ENCODE measurements at places on chromosomes 2 and 18. TPM values are rescaled to one million over a fixed set of nuclear protein-coding genes. Genes with fewer than 3 reads are reported as not detected.

DNA sequence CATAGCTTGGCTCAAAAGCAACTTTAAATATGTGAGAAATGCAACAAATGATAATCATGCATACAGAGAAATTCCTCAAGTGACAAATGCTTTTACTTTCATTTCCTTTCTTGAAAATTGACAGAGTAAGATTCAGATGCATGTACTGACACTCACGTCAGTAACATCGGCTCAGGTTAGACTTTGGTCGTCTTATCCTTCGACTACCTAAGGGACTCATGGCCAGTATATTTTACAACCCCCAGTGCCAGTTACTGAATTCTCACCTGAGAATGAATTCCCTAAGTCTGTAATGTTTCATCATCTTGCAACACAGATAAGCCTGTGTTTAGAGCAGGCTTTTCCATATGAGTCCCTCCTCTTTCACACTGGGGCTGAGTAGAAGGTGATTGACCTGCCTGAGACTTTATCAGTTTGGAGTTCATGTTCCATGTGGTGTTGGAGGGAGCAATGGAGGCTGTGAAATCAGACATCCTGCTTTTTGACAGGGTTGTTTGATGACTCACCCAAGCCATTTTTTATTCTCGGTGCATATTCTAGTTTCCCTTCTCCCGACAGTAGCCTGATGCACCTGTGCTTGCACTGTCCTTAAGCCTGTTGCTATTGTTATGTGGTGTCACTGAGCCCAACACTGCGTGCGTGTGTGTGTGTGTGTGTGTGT lies 30.5 kb upstream of the ATP8B1 start:
- DNase-seq = peak; percentile 71

GRCh38 chr2:182365855-182366254 lies 61.0 kb downstream of the PDE1A start:
- DNase-seq = no peak

- DNase-seq = no peak
These were observed 33.8 kb upstream of the ROCK1 start for GRCh38 chr18:21145371-21145770.

RBM44 gene
- total RNA-seq = 0.04 TPM

DNA sequence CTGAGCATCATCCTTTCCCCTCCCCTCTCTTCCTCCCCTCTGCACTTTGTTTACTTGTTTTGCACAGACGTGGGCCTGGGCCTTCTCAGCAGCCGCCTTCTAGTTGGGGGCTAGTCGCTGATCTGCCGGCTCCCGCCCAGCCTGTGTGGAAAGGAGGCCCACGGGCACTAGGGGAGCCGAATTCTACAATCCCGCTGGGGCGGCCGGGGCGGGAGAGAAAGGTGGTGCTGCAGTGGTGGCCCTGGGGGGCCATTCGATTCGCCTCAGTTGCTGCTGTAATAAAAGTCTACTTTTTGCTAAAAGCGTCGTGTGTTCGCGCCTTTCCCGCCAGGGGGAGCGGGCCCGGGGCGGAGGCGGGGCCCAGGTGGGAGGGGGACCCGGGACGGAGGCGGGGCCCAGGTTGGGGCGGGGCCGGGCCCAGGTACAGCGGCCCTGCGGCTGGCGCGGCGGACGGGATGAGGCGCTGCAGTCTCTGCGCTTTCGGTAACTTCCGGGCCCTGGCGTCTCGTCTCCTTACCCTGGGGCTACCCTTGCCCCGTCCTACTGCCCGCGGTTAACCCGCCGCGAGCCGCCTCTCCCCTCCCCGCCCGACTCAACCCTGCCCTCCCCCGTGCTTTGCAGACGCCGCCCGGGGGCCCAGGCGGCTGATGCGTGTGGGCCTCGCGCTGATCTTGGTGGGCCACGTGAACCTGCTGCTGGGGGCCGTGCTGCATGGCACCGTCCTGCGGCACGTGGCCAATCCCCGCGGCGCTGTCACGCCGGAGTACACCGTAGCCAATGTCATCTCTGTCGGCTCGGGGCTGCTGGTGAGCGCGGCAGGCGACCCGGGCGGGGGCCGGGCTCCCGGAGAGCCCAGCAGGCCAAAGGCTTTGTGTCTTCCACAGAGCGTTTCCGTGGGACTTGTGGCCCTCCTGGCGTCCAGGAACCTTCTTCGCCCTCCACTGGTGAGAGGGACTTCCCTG lies at the start of gene KRTCAP3:
Gene KRTCAP3, plus strand, starts transcription at position 424 of the 962 bp plus-strand sequence. Its CDS starts 32 bp downstream, at position 456.
- no peak for DNase-seq

- DNase-seq = no peak
These were observed 37.6 kb downstream of the PTPN18 start for GRCh38 chr2:130393318-130393910.

DSG4 gene
- not detected for total RNA-seq

DNA sequence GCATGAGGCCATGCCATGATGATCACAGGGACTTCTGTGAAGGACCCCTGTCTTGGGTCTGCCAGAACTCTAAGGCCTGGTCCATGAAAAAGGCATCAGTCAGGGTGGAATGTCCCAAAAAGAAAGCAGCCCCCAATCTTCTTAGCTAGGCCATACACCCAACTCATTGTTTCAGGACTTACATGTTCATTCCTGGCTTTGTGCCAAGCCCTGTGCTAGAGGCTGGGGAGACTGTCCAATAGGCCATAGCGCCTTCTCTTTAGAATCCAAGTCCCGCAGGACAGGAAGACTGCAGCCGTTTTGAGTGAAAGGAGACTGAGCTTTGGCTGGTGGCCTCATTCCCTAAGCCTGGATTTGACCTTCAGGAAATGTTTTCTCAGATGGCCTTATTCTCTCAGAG lies 247.3 kb downstream of the PRKCE start:
- peak; percentile 21 for DNase-seq

DNA sequence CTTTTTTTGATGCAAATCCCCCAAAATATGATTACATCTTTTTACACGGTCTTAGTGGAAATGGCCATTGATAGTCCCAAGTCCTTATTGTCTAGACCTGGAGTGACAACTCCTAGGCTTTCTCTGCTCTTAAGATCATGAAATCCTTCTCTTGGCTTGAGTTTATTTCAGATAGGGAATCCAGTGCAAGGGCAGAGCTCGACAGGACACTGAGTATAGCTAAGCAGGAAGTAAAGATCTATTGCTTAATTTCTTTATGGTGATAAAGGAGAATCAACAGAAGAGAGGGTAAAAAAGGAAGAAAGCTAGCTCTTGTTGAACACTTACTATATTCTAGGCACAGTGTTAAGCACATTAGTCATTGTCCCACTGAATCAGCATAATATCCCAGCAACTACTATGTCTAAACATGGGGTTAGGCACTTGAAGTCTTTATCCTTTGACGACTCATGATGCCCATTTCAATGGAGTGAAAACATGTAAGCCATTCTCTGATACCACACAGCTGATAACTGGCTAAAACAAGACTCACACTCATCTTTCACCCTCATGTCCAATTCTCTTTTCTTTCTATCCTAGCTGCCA lies 74.1 kb upstream of the LRATD1 start:
- no peak for DNase-seq

BCL11A gene
- 0.07 TPM for total RNA-seq

DNAH7 gene
- total RNA-seq = 0.36 TPM

MYO7B gene
- total RNA-seq = not detected

- no peak for DNase-seq
These were observed 83.1 kb downstream of the CDC42EP3 start for GRCh38 chr2:37588316-37588777.

DNA sequence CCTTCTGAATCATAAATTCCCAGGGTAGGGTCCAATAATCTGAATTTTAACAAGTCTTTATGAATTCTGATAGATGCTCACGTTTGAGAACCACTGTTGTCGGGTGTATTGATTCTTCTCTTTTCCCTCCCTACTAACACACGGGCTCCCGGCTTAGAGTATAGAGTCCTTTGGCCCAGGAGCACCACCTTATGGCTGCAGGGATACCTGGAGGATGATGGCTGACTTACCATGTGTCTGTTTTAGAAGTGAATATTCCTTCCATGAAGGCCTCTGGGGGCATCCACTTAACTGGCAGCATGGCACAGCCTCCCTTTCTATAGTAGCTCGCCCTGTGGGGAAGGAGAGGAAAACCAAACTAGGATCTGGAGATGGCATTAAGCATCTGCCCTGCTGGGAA lies 91.7 kb downstream of the CLIP4 start:
- no peak for DNase-seq

DNA sequence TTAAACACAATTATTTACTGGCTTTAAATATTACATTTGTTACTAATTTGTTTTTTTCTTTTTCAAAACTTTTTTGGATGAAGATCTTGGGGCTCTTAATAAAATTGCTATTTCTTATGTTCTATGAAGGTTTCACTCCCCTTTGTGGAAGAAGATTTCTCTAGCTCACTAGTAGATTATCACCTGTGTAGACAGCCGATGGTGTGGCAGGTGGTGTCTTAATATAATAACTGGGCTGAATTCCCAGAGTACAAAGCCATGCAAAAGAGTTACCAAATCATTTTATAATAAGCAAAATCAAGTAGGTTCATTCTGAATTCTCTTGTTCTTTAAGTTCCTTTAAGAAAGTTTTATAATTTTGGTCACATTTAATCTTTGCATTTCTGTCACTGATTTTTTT lies 233.7 kb downstream of the CCDC102B start:
- DNase-seq = no peak

RAD51AP2 gene
- total RNA-seq = not detected

GRCh38 chr18:13126966-13127598 lies 91.5 kb upstream of the LDLRAD4 start:
- DNase-seq = no peak

GRCh38 chr18:27860701-27861107 lies 316.2 kb downstream of the CDH2 start:
- no peak for DNase-seq

DNA sequence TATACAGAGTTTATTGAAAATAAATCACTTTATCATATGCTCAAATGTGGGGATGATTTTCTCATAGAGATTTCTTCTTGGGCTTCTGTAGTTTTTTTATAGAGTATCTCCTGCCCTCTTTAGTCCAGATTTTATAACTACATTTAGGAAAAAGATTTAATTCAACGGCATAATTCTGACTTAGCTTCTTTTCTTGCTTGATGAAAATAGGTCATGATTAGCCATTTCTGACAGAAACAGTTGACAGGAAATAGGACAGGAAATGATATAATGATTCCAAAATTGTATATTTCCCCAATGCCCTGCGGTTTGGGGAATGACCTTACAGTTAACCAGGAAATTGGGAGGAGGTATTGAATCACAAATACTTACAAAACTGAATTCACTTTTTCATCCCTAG lies 1531.9 kb upstream of the ACVR2A start:
- no peak for DNase-seq

DNA sequence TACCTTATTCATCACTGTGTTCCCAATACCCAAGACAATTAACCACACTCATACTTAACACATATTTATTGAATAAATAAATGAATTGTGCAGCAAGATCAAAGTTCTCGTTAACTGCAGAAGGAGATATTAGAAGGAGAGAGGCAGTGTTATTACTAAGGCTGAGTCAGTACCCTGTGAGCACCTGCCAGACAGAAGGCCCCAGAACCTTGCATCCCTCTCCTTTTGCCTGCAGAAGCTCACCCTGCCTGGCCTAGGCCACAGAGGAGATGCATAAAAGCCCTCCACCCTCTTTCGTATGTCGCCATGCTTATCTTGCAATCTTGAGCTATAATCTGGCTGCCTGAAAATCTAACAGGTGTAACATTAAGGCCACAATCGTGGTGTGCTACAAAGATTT lies 20.5 kb upstream of the RNF149 start:
- no peak for DNase-seq

DNA sequence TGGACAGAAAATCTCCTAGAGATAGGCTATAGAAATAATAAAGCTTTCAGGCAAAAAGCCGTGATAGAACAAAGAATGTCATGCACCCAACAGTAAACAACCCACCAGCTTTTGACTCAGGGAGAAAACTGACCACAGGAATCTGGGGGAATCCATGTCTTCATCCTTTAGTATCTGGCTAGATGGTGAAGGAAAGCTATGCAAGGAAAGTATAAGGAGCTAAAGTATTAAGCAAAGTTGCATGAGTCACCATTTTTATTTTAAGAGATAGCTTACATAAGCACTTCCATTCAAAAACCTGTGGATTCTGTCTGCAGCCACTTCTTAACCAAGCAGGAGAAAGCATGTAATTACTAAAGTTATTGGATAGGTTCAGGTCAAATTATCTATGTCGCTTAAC lies 363.8 kb downstream of the LRP1B start:
- no peak for DNase-seq

DNA sequence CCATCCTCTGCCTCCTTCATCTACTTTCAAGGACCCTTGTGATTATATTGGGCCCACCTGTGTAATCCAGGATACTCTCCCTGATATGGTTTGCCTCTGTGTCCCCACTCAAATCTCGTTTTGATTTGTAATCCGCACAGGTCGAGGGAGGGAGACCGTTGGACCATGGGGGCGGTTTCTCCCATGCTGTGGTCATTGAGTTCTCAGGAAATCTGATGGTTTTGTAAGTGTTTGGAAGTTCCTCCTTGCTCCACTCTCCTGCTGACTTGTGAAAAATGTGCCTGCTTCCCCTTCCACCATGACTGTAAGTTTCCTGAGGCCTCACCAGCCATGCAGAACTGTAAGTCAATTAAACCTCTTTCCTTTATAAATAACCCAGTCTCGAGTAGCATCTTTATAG lies 42.0 kb upstream of the EML6 start:
- DNase-seq = no peak

HOXD4 gene
- total RNA-seq = not detected

LYPD1 gene
- not detected for total RNA-seq

GRCh38 chr18:3048121-3048520 lies 35.2 kb upstream of the LPIN2 start:
- no peak for DNase-seq

DNA sequence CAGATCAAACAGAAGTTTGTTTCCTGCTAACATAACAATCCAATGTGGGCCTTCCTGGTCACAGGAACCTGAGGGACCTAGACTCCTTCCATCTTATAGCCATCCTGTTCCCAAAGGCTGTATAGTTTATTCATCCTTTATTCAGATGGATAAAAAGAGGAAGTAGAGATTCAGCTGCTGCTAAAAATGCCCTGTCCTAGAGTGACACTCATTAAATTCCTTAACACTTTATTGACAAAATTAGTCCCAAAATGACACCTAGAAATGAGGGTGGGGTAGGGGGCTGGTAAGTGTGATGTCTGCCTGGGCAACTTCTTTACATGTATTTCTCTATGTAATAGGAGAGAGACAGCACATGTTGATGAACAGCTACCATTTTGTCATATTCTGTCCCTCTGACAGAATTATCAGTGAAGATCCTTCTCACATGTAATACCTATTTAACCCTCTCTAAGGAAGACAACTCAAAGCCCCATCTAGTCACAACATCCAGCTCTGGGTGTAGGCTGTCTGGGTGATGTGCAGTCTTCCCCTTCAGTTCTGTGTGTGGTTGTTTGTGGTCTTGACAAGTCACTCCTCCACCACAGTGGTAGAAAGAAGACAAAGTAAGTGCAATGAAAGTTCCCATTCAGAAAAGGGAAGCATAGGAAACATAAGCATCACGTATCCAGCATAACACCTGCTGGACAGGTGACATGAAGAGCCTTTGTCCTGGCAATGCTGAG lies 253.9 kb upstream of the CNTNAP5 start:
- DNase-seq = no peak

DNA sequence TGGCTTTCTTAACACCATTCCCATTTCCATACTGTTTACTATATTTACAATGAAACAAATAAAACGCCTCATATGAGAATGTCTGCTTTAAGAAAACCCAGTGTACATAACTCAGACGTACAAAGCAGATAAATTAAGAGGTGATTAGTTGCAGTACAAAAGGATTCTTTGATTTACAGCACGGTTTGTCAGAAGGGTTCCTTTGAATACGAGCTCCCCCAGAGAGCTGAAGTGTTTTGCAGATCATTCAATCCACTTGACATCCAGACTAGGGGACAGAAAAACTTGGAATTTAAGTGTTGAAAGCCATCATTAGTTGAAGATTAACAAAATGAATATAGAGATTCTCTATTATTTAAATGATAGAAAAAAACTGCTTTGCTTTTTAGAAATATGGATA lies 72.5 kb downstream of the RAPGEF4 start:
- DNase-seq = no peak

Measured in K562 (cell line).